ENCODE measurements at places on chromosomes 3 and 15.

- no peak for ATAC-seq
Observed at GRCh38 chr3:183275418-183275817, 22.4 kb downstream of the B3GNT5 start.

DNA sequence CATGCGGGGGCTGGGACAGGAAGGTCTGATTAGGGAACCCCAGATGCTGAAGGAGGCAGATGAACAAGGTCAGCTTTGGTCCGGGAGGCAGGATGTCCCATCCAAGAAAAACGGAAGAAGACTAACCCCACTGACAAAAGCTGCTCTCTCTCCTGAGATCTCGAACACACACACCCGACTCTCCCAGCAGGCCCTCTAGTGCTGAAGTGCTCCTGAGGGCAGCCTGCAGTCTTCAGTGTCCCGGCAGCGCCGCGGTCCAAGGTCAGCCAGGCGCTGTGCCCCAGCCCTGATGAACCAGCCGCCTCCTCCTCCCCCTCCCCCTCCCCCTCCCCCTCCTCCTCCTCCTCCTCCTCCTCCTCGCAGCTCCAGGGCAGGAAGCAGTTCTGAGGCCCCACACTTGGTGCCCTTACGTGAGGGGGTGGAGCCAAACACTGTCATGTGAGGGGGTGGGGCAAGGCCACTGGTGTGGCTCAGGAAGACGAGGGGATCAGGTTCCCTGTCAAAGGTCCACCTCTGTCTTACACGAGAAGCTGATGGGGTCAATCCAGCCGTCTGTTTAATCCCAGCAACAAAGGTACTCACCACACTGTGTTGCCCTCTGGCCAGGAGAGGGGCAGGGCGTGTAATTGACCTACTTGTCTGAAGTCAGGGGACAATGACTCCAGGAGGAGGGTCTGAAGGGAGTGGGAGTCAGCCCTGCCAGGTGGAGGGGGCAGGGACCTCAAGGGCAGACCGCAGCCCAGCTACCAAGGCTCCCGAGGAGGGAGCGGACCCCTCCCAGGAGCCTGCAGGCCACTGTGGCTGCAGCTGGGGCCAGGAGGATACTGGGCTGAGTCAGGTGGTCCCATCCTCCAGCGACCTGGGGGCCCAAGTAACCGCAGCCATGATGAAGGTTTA is 34.3 kb downstream of the PRR23E start:
- no peak for ATAC-seq

DNA sequence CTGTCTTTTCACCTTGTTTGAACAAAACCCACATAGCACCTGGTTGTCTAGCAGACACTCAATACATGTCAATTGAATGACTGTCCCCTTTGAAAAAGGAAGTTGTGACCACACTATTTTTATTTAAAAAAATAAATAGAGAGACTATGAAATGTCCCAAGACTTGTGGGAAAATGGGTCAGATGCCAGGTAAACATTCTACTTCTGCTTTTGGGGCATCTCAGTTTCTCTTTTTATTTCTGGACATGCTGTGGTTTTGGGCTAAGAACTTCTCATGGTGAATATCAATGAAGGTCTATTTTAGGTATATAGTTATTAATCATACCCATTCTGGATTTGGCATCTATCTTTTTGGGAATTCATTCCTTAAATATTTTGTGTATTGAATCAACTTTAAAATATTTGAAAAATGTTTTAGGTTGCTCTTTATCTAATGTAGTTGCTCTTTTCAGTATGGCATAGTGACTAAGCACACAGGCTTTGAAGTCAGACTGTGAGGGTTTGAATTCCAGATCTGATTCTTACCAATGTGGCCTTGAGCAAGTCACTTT is 4.4 kb downstream of the TMEM45A start:
- no peak for ATAC-seq

DNA sequence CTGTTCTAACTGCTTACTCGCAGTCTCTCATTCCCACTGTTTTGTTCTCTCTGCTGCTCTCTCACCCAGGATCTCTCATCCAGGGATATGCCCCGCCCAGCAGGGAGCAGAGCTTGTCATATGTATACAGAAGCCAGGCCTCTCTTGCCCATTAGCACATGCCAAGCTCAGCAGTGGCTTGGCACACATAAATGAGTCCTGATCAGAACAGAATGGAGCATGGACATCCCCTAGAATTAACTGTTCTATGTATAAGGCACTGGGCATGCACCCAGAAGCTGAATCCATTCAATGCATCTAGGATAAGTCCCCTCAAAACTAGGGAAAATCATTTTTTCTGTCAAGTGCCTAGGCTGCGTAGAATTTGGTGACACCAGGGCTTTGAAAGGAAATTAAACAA is 61.6 kb downstream of the IGSF11 start:
- peak; percentile 84 for ATAC-seq

DNA sequence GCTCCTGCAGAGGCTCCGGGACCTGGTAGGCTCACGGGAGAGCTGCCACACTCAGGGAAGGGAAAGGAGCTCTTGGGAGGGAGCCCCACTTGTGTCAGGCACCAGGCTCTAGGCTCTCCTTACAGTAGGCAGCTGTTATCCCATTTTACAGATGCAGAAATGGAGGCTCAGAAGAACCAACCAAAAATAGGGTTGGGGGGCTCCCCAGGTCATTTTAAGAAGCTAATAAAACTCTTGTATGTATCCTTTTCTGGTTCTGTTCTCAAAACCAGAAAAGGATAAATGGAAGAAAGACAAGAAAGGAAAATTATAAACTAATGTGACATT is 23.5 kb upstream of the GP9 start:
- ATAC-seq, result no peak

GRCh38 chr3:195033531-195034091 is 237.3 kb downstream of the XXYLT1 start:
- no peak for ATAC-seq

DNA sequence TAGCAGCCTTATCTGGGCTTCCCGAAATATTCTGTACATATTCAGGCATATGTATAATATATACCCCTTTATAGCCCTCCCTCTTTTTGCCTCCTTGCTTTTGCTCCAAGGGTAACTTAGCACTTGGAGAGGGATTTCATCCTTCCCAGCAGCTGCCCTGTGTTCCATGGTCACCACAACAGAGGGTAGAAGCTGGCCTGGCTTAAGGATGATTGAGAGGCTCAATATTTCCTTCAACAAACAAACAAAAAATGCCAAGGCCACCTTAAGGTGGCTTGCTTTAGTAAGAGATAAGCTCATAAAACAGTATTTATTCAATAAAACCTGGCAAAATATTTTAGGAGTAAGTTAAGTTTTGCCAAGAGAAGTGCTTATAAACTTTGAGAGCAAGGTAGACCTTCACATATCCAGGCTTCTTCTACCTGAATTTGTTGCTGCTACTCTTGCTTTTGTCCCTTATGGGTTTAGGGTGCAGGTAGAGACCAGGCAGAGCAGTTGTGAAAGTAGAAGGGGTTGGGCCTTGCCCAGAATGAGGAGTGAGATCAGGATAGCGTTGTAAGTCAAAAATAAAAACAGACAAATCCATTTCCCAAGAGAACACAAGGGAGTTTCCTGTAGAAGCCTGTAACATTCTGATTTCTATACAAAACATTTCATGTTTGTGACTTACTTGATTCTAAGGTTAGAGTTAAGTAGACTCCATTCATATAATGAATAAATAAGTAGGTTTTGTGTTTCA is 52.7 kb upstream of the ATOSA start:
- ATAC-seq, result no peak

GRCh38 chr15:93111451-93111850 is 22.4 kb upstream of the RGMA start:
- no peak for ATAC-seq

GRCh38 chr15:36271048-36271447 is 308.4 kb upstream of the CDIN1 start:
- ATAC-seq, result no peak

DNA sequence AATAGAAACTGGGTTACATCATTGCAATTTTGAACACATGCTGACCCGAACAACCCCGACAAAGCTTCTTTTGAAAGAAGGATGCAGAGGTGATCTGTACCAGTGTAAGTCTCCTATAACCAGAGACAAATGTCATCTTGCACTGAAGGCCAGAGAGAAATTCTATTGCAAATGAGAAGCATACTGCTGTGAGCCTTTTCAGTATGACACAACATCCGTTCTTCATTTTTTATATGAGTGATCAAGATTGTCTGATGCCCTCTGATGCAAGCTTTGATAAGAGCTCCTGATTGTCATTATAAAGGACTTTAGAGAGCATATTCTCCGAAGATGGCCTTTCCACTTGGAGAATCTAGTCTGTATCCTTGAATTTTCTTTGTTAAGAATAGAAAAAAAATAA is 36.9 kb downstream of the PCOLCE2 start:
- no peak for ATAC-seq

Measured in gastroesophageal sphincter (tissue), 4 donors.